ENCODE measurements at places on chromosomes 11 and 22.

GRCh38 chr11:26095340-26095739, 236.6 kb upstream of the ANO3 start:
- no peak for DNase-seq

- no peak for DNase-seq
Observed at GRCh38 chr11:20042045-20042639, 118.1 kb downstream of the DBX1 start.

DNA sequence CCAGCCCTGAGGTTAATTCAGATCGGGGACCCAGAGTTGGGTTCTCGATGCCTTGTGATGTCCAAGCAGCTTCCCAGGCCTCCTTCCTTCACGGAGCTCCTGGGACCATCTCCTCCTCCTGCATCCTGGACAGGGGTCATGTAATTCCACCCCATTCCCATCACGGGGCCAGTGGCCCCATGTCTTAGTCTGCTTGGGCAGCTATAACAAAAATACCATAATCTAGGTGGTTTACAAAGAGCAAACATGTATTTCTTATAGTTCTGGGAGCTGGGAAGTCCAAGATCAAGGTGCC, 41.7 kb upstream of the PRDM11 start:
- peak; percentile 17 for DNase-seq

- DNase-seq, result no peak
Observed at GRCh38 chr22:43319661-43320486, 23.3 kb downstream of the SCUBE1 start.

DNA sequence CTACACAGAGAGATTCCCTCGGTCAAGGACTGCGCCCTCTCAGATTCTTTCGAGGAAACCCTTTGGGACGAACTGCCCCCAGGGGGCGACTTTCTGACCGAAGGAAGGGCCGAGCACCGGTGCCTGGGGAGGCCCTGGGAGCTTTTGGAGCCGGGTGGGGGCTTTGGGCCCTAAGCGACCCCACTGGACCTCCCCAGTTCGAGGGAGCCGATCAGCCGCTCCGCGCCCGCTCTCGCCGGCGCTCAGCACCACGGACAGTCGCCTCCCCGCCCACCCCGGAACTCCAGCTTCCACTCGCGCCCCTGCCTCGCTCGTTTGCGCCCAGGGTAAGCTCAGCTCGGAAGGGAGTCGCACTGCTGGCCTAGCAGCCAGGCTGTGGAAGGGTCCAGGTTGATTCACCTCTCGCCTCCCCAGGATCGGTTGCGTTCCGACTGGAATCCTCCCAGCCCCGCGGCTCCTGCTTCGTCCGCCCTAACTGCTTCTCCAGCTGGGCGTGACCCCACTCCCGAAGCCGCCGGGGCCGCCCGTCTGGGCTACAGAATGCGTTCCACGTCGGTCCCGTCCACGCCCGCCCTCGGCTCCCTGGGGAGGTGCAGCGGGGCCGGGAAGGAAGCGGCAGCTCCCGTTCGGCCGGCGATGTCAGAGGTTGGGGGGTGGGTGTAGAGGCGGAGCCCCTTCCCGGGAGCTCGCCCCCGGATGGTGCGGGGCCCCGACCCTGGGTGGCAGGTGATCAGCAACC, 428 bp downstream of the SCN3B start:
- DNase-seq, result peak; percentile 48

DNA sequence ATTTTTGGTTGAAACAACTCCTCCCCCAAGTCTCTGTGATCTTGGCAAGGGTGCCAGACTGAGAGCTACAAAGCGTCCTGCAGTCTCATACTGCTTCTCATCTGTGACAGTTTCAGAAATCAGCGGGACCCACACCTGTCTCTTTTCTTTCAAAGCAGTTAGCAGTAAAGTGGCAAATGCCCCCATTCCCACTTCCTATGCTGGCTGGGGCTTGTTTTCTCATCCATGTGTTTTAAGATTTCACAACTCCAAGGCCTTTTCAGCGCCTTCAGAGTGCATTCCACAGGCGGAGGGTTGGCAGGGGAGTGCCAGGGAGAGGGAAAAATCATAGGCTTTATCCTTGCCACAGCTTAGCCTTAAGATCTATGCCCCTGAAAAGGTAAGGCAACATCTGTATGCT, 493.5 kb downstream of the OPCML start:
- DNase-seq, result no peak

GRCh38 chr11:115377882-115378296, 126.3 kb downstream of the CADM1 start:
- DNase-seq, result no peak

- no peak for DNase-seq
Observed at GRCh38 chr11:121458551-121458950, 5.8 kb upstream of the SORL1-AS1 start.

DNA sequence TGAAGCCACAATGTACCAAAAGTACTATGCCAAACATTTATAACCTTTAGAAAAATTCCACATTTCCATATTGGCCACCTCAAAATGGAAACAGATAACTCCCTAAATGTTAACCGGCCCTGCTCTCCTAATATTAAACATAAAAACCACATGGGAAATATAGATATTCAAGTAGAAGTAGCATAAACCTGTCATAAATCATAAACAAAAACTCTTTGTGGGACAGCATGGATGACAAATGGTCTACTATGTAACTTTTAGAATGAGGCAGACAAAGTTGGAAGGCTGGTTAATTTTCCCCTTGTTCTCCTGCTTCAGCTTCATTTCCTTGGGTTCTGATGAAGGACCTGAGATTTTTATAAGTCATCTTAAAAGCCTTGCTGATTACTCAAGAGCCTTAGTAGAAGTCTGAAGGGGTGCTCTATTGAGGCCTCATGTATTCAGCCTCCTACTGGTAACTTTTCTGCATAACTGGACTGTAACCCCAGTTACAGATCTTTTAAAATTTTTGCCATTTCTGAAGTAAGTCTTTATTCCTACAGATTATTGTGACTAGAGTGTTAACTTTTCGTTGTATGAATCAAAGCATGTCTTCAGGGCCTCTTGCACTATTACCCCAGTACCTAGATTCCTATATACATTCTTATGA, 116.4 kb downstream of the STIM1 start:
- no peak for DNase-seq

- no peak for DNase-seq
Observed at GRCh38 chr11:47887910-47888569, 39.9 kb upstream of the NUP160 start.

- no peak for DNase-seq
Observed at GRCh38 chr22:46352691-46353386, 17.3 kb downstream of the TRMU start.

GRCh38 chr22:35452351-35452781, 52.4 kb downstream of the MCM5 start:
- DNase-seq, result no peak

DNA sequence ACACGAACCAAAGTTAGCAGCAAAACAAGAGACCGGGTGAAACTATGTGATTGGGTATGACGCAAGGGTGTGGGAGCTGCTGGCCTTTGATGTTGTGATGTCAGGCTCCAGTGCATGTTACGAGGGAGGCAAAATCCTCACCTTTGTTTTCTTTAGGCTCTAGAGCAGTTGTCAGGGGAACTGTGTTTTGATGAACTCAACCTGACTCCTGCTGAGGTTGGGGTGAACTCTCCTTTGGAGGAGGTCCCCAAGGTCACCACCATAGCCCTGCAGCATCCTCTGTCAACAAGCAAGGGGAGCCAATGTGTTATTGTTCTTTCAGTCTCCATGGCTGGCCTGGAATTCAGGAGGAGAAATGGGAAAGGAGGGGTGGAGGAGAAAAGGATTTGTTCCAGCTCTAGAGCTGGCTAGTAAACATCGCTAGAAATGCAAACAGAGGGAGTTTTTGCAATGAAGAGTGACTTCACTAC, 33.8 kb downstream of the RASSF10 start:
- DNase-seq, result no peak

GRCh38 chr11:59787816-59788215, 22.8 kb downstream of the MRPL16 start:
- no peak for DNase-seq

DNA sequence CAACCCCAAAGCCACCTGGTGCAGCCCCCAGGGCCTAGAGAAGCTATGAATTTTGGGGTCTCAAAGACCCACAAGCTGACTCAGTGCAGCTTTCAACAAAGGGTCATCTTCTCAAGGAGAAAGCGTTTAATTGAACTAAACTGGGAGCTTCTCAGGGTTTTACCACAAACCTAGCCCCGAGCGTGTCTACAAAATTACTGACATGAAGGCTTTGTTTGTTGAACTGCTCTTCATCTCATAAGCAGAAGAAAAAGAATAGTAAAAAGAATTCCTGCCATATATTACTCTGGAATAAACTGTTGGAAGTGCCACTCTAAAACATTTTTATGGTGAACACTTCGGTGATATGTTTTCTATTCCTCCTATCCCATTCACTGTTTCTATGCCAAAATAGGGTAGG, 50.8 kb upstream of the INCENP start:
- no peak for DNase-seq

- DNase-seq, result no peak
Observed at GRCh38 chr11:10927538-10927937, 69.7 kb upstream of the ZBED5 start.

DNA sequence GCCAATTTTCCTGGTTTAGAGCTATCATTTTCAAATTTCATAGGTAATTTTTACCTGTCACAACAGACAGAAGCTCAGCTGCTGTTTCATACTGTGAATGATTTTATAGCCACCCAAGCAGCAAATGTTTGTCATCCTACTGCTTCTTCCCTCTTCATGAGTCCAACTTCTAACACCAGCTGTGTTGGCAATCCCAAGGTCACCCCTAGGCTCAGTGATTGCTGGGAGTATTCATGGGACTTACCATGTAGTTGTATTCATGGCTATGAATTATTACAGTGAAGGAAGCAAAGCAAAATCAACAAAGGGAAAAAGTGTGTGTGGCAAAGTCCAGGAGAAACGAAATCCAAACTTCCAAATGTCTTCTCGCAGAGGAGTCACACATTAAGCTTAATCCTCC, 28.5 kb downstream of the CUL5 start:
- DNase-seq, result no peak

DNA sequence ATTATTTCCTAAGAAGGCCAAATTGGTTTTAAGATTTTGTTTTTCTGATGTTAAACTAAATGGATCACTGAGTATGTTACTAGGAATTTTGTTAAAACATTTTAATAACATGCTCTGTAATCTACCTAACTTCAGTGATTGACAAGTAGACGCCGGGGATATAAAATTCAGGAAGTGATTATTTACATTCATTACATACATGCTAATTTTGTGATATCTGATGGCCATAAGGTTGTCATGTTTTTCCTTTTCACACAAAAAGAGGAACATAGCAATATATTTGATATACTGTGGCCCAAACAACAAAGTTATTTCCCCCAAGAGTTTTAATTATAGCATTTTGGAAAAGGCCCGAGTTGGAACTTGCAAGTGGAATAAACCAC, 12.1 kb downstream of the SCUBE1 start:
- DNase-seq, result no peak

- DNase-seq, result no peak
Observed at GRCh38 chr11:112229746-112230433, 3.7 kb downstream of the PTS start.

GRCh38 chr11:29564486-29564885, 452.3 kb downstream of the KCNA4 start:
- DNase-seq, result no peak

GRCh38 chr22:47390026-47390970, 627.8 kb downstream of the TBC1D22A start:
- DNase-seq, result no peak

DNA sequence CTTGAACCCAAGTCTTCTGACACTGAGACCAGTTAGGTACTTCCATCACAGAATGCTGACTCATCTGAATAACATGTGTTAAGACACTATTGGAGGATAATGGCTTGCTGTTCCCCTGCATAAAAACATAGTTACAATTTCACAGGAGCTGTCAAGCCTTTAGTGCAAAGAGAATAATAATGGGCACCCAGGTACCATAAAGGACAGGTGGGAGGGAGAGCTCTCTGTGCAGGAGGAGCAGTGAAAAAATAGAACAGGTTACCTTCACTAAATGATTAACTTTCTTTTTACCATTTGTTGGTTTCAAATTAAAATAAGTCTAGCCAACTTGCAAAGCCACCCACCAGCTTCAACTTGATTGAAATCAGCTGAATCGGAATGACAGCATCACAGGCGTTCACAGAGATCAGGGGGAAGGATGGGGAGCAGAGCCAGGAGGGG, 173.2 kb downstream of the DSCAML1 start:
- DNase-seq, result no peak

DNA sequence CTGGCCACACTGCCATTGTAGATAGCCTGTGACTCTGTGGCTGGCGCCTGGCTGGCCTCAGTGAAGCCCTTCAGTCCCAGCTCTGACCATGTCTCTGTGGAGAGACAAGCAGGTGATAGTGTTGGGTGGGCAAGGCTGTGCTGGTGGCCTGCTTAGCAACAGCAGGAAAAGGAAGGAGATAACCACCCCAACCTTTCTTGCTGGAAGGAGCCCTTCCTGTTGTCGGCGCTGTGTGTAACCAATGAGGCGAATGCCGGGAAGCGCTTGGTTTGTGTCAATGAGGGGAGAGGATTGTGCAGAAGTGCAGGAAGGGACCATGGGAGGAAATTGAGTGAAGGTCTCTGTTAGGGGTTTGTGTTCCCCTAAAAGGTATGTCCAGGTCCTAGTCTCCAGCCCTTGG, 27.3 kb downstream of the PARVB start:
- no peak for DNase-seq

DNA sequence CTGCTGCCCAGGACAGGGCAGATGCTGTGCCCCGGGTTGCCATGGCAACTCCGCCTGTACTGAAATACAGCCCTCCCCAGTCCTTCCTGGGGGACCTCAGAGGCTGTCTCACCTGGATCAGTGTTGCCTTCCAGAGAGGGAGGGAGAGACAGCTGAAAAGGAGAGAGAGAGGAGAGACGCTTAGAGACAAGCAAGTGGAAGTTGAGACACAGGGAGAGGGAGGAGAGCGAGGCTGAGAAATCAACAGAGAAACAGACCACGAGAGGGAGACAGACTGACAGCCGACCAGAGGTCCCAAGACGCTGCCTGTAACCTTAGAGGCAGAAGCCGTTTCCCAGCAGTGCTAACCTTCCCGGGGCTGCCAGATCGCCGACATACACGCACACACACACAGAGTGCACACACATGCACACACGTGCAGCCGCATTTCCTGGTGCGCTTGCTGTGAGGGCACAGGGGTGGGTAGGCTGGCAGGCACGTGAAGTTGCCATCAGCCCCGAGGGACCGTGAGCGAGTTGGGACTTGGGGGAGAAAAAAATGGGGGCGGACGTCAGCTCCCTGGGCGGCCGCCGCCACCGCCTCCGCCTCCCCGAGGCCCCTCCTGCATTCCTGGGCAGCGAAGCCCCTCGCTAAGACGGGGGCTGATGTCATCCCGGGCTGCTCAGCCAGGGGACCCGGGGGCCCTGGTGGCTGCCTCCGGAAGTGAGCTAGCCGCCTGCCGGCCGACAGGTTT, 88.6 kb upstream of the CRYBB3 start:
- peak; percentile 70 for DNase-seq
